Stimulated activated CD8-positive, alpha-beta memory T cell treated with anti-CD3 and anti-CD28 coated beads, Interleukin-2, amount 100 ng/mL, for 1 hour (primary cell): ENCODE measurements at places on chromosomes 7 and 10.

DNA sequence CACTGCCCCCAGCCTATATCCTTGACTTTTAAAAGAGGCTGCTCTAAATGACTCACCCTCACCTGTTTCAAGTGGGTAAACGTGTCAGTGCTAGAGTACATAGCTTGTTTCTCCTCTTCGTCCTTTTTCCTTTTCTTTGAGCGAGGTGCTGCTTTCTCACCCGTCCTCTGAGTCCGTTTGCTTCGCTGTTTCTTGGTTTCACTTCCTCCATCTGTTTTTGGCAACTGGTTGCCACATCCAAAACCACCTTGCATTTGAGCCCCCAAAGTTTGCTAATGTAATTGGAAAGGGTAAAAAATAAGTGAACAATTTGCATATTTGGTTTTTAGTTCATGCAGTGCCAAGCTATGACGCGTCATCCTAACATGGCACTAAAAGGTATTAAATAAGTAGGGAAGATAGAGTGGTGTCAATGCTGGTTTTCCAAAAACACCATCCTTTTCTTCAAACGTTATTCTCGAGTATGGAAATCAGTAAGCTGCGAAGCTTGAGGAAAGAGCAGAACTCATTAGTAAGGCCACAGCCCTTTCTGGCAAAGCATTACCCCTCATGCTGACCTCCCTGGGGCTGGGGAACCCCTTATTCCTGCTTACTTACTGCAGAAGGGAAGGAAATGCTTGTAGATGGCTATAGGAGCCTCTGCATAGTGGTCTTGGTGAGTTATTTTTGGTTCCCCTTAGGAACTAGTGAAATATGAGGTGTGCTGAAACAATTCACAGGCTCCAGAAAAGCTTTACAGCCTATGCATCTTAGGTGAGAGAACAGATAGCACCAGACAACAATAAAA is 133.5 kb downstream of the GALNT11 start:
- DNase-seq = no peak

- DNase-seq = no peak
Measured at GRCh38 chr7:95238252-95238943, 85.9 kb downstream of the PON1 start.

- DNase-seq = no peak
Measured at GRCh38 chr10:102468683-102469082, 17.3 kb upstream of the C10orf95 start.

- DNase-seq = no peak
Measured at GRCh38 chr7:13532028-13532753, 457.3 kb downstream of the ETV1 start.

DNA sequence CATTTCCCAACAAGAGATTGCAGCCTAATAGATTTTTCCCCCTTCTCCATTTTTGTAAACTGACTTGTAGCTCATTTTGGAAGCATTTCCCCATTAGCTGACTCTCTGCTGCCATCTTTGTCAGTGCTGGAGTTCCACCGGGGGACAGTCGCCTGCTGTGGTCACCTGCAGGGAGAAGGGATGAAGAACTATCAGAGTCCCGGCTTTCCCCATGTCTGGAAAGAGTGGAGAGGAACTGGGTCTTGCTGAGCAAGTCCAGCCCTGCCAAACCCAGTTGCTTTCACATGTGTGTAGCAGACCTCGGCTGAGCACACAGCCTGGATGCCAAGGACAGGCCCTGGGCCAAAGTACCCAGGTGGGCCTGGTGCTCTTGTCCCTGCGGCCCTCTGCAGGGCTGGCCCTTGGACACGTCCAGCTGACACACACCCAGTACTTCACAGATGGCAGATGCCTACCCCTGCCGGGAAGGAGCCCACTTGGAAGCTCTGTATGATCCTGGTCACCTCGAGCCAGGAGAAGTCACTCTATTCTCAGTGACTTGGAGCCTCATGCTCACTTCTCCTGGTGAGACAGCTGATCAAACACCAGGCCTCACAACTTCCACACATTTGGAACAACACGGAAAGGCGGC is 157.3 kb upstream of the NPVF start:
- DNase-seq = no peak

- no peak for DNase-seq
Measured at GRCh38 chr7:26599982-26600381, 264.4 kb downstream of the SKAP2 start.

DNA sequence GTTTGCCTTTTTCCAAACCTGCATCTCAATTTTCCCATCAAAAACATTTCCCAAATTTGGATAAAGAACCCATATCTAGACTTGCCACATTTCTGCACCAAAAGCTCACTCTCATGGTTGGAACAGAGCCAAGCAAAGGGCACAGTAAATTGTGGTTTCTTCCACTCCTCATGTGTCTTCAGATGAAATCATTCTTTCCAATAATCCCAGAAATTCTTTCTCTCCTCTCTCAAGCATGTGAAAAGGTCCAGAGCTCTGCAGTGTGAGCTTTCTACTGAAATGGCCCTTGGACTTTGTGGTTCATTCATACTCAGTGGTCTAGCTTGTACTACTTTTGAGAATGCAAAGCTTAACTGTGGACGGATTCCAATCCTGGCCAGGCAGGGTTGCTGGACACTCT is 19.8 kb downstream of the PRSS2 start:
- DNase-seq = no peak

GRCh38 chr10:98367604-98368451 is 47.2 kb downstream of the PYROXD2 start:
- DNase-seq = no peak

DNA sequence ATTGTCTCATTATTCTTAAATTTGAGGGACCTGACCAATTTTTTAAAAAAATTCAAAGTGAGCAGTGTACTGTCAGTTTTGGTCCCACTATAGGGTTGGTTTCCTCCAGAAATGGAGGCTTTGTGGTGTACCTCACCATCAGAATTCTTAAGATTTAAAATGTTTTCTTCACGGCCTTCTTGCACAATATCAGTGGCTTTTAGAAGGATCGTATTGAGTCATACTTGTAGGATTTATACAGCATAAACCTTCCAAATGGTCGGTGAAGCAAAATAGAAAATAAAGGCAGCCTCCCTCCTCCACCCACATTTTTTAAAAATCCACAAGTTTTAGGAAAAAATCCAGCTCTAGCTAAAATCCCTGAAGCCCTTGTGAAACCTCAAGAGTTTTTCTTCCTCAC is 126.4 kb downstream of the RNLS start:
- DNase-seq = no peak

DNA sequence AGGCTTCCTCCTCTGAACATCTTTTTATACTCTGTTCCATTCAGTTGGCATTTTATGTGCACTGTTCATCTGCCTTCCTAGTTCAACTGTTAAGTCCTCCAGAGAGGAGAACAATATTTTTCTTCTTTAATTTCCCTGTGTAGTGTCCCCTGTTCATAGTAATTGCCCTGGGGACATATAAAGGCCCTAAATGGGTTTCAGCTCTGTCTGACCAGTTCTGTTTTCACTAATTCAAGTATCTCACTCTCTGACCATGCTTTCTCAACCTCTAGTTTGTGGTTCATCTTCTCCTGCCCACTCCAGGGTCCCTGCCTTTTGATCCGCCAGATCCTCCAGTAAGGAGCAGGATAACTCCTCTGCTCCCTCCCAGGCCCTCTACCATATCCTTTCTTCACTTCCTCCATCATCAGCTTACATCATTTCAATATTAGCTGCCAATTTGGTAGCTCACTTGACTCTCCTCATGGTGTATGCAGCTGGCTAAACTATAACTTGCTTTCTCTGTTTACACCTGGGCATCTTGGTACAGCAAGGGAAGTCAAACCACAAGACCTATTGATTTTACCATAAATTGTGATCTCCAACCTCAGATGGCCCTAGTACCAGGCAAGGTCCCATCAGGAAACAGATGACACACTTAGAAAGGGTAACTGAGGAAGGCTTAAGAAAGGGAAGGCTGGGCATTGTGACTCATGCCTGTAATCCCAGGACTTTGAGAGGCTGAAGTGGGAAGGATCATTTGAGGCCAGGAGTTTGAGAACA is 17.7 kb upstream of the C10orf67 start:
- DNase-seq = no peak
